ENCODE measurements at places on chromosomes 2 and 18.

DNA sequence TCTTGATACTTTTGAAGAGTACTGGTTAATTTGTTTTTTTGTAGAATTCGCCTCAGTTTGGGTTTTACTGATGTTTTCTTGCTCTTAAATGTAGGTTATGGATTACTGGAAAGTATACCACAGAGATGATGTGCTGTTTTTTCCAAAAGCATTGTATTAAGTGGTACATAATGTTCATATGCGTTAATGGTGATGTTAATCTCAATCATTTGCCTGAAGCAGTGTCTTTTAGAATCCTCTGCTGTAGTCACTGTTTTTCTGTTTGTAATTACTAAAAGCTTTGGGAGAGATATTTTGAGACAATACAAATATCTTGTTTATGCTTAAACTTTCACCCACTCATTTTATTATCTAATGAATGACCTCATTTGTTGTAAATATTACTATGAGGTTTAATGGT lies 163.4 kb upstream of the LRP1B start:
- no peak for DNase-seq

- DNase-seq: no peak
Observed at GRCh38 chr2:204654669-204655068, 109.4 kb downstream of the PARD3B start.

DNA sequence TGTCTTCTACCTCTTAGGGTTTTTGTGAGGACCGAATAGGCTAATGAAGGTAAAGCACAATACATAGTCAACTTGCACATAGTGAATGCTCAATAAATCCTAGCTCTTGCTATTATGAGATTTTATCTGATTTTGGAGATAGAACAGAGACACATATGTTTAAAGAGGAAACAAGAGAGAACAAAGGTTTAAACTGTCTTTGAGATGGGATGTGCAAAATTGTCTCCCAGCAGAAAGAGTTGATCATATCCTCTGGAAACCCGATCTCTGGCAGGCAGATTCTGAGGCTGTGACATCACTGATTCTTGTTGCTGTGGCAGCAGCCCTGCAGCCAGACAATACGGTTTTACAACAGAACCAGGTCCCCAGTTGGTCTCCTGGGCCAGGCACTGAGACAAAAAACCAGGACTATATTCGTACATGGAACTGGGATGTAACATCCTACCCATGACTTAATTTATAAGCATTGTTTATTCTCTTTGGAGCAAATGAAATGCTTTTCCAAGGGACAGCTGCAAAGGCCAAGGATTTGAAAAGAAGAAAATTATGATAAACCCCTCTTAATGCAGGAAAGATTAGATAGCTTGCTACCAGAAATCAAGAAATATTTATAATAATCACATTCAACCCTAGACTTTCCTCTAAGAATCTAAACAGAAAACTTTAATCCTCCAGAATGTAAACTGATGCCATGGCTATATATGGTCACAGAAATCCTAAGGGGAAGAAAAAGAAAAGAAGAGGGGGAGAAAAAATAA lies 80.2 kb downstream of the SLC8A1 start:
- DNase-seq: no peak

DNA sequence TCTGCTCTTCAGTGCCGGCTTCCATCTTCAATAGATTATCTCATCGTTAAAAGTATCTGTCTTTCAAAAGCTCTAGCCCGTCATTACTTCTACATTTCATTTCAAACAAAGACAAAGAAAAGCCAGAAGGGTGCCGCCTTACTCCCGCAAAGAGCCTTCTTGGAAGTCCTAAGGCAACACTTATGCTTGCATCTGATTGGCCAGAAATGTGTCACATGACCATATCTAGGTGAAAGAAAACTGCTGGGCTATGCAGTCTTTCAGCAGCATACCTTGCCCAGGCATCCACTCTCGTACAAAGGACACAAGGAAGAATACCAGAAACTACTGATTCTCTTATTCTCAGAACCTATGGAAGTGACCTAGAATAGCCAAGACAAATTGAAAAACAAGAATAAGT lies 217.1 kb upstream of the SLC35G4 start:
- DNase-seq: no peak

- no peak for DNase-seq
Observed at GRCh38 chr2:147428120-147428747, 416.6 kb upstream of the ACVR2A start.

DNA sequence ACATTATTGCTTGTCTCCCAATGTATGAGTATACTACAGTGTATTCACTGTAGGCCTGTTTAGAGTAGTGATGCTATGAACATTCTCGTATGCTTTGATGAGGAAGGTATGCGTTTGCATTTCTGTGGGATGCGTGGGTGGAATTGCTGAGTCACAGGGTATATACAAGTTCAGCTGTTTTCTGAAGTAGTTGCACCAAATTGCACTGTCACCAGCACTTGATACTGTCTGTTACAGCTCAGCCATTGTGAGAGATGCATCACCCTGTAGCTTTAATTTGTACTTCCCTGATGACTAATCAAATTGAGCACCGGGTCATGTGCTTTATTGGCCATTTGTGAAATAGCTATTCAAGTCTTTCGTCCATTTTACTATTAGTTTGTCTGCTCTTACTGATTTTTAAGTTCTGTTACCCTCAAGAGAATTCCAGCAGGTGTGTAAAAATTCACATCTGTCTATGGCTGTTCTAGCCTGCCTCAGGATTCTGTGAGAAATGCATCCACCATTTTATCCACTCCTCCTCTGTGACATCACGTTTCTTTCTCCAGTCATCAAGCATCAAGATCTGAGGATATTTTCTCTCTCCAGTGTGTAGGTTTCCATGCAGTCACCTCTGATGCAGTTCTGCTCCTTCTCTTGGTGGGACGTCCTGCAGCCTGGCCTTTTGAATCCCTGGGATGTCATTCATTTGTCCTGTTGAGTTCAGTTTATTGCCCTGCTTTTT lies 72.5 kb downstream of the DGKD start:
- no peak for DNase-seq

DNA sequence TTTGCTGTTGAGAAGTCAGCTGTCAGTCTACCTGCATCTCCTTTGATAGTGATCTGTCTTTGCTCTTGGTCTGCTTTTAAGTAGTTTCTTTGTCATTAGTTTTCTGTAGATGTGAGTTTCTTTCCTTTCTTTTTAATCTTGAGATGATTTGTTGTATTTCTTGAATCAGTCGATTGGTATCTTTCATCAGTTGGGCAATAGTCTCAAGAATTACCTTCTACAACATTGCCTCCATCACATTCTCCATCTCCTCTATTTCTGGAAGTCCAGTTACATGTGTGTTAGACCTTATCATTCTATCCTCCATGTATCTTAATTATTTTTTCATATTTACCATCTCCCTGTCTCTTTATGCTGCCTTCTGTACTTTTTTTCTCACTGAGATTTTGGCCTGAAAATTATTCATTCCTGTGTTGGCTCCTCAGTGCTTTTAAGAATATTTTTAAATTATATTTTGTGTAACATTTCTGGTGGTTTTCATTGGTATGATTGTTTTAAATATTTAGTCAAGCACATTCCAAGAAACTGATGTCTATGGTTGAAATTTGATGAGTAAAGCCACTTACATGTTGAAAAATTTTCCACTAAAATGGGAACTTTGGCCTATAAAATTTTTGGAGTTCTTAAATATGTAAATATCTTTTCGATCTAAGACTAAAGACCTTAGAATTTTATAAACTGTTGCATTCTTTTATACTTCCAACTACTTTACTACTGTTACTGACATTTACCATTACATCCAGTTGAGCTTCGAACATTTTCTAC lies 239.5 kb upstream of the MGAT5 start:
- no peak for DNase-seq

DNA sequence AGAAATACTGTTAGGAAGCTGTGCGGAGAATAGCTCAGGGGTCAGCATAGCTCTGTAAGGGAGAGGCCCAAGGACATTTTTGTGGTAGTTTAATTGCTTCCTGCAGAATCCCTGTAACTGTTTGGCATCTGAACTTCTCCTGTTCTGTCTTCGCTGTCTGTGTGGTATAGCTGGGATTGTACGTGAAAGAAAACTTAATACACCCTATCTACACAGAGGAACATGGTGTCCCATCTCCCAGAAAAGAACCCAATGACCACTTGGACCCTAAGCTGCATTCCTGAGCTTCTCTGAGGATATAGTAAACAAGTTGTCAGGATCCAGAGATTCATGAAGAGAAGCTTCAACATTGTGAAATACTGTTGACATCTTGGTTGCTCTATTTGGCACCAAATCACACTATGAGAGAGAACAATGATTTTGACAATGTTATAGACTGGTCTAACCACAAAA lies 81.3 kb downstream of the CDC42EP3 start:
- DNase-seq: no peak

- no peak for DNase-seq
Observed at GRCh38 chr2:95234286-95234785, 27.0 kb downstream of the ZNF892 start.

GRCh38 chr2:119544075-119544938 lies at the start of gene CFAP221:
Gene CFAP221, plus strand, starts transcription at chr2:119544449. Its CDS starts 1,683 bp downstream, at chr2:119546132.
- peak; percentile 66 for DNase-seq

- DNase-seq: no peak
Observed at GRCh38 chr18:12628706-12629702, 28.9 kb downstream of the SPIRE1 start.

DNA sequence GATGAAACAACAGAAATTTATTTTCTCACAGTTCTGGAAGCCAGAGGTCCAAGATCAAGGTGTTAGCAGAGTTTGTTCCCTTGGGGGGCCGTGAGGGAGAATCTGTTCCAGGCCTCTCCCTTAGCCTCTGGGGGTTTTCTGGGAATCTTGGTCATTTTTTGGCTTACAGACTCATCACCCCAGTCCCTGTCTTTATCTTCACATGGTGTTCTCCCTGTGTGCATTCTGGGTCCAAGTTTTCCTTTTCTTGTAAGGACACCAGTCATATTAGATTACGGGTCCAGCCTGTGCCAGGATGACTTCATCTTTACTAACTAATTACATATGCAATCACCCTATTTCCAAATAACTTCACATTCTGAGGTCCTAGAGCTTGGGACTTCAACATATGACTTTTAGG lies 292.5 kb upstream of the TRIB2 start:
- DNase-seq: no peak

GRCh38 chr2:550860-551567 lies 126.2 kb downstream of the TMEM18 start:
- no peak for DNase-seq

DNA sequence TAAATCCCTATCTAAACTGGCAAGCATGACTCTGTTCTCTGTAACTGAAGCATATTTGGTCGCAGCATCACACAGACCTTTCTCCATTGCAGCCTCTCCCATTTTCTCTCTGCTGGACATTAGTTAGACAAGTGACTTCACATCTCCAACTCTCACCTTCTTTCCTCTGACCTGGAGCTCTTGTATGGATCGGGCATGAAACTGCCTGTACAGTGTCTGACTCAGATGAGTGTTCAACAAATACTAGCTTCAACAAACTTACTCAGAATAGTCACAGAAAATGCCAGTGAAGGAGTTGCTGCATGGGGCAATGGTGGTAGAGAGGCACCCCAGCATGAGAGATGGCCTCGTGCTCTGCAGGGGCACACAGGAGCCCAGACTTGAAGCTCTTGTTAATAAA lies 104.7 kb upstream of the COPS8 start:
- no peak for DNase-seq

GRCh38 chr2:96491860-96492497 lies 13.2 kb downstream of the NEURL3 start:
- DNase-seq: no peak

DNA sequence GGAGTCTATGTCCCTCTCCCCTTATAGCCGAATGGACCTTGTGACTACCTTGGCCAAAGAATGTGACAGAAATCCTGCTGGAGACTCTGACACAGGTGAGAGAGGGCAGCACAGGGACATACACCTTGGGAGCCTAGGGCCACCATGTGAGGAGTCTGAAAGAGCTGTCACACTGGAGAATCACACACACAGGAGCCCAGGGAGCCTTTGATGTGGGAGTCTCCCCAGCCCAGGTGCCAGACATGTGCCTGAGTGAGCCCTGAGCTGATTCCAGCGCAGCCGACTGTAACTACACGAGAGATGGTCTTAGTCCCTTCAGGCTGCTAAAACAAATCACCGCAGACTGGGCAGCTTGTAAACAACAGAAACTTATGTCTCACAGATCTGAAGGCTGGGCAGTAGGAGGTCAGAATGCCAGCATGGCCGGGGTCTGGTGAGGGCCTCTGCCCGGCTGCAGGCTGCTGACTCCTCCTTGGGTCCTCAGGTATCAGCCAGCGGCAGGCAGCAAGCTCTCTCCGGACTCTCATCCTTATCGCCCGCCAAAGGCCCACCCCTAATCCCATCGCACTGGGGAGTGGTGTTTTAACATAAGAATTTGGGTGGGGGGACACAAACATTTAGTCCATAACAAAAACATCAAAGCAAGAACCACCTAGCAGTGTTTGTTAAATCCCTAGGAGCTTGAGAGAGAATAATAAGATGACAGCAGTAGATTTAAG lies 63.8 kb upstream of the GPR45 start:
- no peak for DNase-seq

DNA sequence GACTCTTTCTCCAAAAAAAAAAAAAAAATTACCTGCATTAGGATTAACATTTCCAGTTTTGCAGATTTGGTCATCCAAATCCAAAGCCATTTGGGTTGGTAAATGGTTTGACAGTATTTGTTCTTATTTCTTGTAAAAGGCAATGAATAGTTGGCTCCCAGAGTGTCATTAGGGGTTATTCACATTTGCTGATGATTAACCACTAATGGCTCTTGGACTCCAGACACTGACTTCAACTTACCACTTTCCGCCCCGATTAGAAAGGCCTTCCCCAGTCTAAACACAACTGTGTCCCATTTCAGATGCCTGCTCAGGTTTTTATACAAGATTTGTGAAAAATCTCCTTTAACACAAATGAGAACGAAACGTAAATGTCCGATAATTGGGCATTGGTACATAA lies 9.6 kb upstream of the TGIF1 start:
- no peak for DNase-seq

GRCh38 chr2:68850524-68850923 lies 20.7 kb downstream of the BMP10 start:
- no peak for DNase-seq

- DNase-seq: no peak
Observed at GRCh38 chr18:76169733-76170132, 325.3 kb downstream of the ZNF516 start.

DNA sequence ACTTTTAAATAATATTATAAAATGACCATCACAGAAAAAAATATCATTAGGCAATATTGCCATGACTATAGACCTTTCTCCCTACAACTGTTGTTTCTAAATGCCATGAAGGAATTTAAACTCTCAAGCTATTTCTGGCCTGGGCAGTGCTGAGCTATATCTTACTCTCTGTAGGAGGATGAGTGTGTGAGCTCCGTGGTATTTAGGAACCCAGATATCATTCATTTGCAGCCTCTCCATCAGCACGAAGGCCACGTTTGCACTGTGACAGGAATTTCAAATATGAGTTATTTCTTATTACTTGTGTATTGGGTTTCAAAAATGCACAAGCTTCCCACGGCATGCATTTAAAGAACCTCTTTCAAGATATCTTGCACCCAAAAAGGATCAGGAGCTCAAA lies 35.0 kb upstream of the SOX11 start:
- no peak for DNase-seq

DNA sequence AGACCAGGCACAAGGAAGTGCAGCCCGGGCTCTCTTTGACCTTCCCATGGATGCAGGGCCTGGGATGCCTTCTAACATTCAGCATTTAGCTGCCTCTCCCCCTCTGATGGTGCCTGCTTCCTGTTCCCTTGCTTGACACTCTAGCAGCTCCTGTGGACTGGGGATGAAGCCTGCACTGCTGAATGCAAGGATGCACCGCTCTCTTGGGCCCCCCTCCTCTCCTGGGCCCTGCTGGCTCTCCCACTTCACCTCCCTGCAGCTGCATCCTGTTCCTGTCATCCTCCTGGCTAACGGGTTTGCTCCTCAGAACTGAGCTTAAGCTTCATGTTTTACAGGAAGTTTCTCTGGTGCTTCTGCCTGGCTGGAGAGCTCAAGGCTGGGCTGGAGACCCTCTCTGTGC lies 254.1 kb downstream of the TSN start:
- DNase-seq: no peak

Measured in NCI-H2171 (cell line).